Activated T-helper 17 cell treated with anti-CD3 and anti-CD28 coated beads, Interleukin-2, amount 50 U/mL, for 72 hours (primary cell): ENCODE measurements at places on chromosomes 3 and 15.

- no peak for ATAC-seq
Measured at GRCh38 chr3:102060814-102061213, 211.5 kb downstream of the NFKBIZ start.

- no peak for ATAC-seq
Measured at GRCh38 chr3:161413127-161413854, 42.0 kb upstream of the SPTSSB start.

DNA sequence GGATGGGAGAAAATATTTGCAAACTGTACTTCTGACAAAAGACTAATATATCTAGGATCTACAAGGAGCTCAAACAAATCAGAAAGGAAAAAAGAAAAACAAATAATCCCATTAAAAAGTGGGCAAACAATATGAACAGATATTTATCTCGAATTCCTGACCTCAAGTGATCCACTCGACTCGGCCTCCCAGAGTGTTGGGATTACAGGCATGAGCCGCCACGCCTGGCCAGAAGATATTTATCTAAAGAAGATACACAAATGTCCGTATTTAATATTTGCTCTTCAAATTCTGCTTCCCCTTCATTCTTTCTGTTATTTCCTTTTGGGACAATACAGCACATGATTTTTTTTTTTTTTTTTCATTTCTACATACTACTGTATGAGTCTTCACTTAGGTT is 151.7 kb upstream of the GRM7 start:
- no peak for ATAC-seq

DNA sequence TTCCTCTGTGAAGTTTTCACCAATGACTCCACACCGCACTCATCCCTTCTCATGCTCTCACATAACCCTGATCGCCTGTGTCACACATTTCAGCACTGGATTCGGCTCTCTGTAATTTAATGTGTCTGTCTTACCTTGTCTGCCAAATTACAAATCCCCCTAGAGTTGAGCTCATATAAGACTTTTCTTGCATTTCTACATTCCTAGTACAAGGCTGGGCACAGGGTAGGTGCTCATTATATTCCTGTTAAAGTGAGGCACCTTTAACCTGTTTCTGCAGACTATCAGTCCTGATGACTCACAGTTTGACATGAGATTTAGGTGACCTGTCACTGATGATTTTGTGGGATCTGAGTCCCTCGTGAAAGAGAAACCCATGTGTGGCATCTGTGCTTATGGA is 22.6 kb downstream of the TGM5 start:
- ATAC-seq = no peak

GRCh38 chr15:96200357-96200967 is 130.0 kb upstream of the NR2F2 start:
- no peak for ATAC-seq

DNA sequence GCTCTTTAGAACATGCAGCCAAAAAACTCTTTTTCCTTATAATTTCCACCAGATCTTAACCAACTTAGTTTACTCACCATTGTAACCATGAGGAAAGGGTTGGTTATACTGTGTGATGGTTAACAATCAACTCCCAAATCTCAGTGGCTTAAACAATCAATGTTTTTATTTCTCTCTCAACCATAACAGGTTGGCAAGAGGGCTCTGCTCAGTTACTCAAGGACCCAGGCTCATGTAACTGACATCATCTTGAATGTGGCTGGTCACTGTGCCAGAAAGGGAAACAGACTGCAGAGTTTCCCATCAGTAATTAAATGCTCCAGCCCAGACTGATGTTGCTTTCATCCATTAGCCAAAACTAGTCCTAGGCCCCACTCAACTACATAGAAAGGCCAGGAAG is 69.0 kb downstream of the ANKRD28 start:
- no peak for ATAC-seq

- no peak for ATAC-seq
Measured at GRCh38 chr3:172751175-172751704, 714 bp downstream of the ECT2 start.

DNA sequence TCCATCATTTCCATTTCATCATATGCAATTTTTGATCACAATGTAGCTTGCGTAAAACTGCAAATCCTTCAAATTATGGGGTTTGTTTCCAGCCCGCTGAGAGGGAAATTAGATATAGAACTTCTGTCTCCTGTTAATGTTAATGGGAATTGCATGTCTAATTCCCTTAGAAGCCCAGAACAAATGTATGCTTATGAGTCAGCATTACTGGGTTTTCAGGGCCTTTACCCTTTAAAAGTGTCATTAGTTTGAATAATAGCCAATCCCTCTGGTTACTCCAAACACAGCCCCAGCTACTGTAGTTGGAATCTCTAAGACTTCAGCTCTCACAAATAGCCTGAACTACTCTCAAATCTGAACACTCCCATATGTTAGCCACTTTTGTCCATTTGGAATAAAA is 439.4 kb downstream of the C3orf38 start:
- no peak for ATAC-seq

- no peak for ATAC-seq
Measured at GRCh38 chr3:67030785-67031740, 33.0 kb downstream of the KBTBD8 start.

DNA sequence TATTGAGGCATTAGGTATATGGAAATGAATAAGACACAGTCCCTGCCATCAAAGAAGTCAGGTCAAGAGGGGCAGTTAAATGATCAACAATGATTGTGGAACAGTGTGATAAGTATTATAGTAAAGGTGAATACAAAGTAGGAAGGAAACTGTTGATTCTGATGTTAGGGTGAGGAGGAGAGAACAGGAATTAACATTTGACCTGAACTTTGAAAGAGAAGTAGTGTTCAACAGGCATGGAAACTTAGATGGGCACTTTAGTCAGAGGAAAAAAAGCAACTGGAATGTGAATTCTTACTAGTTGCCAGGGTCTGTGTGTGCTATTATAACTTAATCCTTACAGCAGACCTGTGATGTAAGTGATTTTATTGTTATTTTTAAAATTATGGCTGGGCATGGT is 17.6 kb downstream of the HACD3 start:
- ATAC-seq = no peak

DNA sequence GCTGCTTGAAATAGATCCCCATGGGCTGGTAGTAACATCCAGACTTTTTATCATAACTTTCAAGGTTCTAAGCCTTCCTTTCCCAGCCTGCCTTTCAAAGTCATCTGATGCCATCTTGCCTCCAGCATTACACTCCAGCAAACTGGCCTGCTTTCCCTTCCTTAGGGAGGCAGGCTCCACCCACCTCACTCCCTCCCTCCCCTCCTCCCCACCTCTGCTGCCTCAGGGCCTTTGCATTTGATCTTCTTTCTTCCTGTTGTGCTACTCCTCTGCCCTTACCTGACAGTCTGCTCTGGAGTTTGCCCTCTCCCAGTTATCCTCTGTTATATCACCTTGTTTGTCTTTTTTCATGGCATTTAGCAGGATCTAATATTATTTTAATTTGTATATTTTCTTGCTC is 319.5 kb downstream of the KCNH8 start:
- ATAC-seq = no peak

- no peak for ATAC-seq
Measured at GRCh38 chr3:55305696-55306485, 181.2 kb downstream of the WNT5A start.

DNA sequence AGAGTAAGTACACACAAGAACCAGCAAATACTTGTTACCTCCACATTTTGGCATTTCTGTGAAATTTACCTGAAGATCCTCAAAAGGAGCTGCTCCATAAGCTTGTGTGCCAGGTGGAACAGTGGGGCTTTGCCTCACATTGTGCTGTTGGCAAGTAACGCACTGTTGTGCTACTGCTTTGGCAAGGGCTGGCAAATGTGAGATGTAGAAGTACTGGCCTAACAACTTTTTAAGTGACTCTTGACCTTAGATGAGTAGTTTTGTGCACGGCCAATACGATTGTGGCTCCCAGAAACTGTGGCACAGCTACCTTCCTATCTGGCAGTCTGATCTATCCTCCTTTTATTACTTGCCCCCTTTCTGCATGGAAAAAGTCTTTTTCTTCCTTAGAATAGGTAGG is 337.0 kb downstream of the KCNH8 start:
- no peak for ATAC-seq

- ATAC-seq = no peak
Measured at GRCh38 chr15:88792342-88793282, 10.6 kb upstream of the ACAN start.

GRCh38 chr3:40476478-40477470 is at the start of gene ZNF619:
TSS of gene ZNF619 (plus strand) at chr3:40477122. CDS start at chr3:40477980, 858 bp downstream.
- ATAC-seq = peak; percentile 79

DNA sequence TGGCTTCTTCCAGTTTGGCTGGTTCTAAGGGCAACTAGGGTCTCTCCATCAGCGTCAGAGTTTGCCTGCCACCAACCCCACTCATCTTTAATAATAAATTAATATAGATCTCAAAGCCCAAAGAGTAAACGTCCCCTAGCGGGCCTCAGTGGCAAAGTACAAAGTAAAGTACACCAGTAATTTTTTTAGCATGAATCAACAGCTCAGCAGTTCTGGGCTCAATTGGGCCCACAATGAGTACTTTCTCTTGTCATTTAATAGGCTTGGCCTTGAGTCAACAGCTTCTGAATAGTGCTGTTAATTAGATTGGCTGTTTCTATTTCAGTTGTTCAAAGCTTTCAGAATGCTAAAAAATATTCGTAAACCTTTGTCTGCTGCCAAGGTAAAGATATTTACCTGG is 89.0 kb upstream of the PFN2 start:
- ATAC-seq = no peak

GRCh38 chr3:12454076-12454815 is 30.0 kb upstream of the TSEN2 start:
- ATAC-seq = peak; percentile 87

DNA sequence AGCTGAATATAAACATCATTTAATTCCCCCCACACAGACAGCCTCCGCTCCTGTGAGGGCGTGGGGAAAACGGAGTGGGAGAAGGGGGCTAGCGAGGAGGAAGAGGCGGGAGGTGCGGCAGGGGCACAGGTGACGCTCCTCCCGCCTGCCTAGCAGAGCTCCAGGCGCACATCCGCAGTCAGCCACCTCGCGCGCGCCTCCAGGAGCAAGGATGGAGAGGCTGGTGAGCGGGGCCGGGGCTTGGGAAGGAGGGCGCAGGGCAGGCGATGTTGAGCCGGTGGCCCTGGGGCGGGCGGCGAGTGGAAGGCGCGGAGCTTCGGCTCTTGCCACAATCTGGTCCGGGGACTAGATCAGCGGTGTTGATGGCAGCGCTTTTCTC is at the start of gene CD200:
CD200 (plus strand) TSS at position 155 of the 379 bp plus-strand sequence; CDS start at position 212, 57 bp downstream.
- peak; percentile 82 for ATAC-seq

- ATAC-seq = peak; percentile 96
Measured at GRCh38 chr3:14410503-14411165, 8.2 kb downstream of the SLC6A6 start.
